Mesothelial cell of epicardium (in vitro differentiated cells): ENCODE measurements at places on chromosomes 4 and X. TPM values are rescaled to one million over a fixed set of nuclear protein-coding genes. Genes with fewer than 3 reads are reported as not detected.

- no peak for DNase-seq
- H3K27ac ChIP-seq = no peak overlapping the region
These were observed 62.5 kb upstream of the RHOH start for GRCh38 chr4:40134206-40134917.

GRCh38 chr4:121243485-121243884 lies 79.4 kb upstream of the TNIP3 start:
- peaks cover 25% of the 10 kb centered on the region for H3K4me1 ChIP-seq
- no peak for DNase-seq
- H3K27me3 ChIP-seq = no peaks in the 10 kb centered on the region
- no peaks in the 10 kb centered on the region for H3K36me3 ChIP-seq
- no peak overlapping the region for H3K4me3 ChIP-seq

- no peak overlapping the region for H3K4me3 ChIP-seq
- no peak overlapping the region for H3K27ac ChIP-seq
- DNase-seq = no peak
- H3K4me1 ChIP-seq = peaks cover 23% of the 10 kb centered on the region
- H3K36me3 ChIP-seq = no peaks in the 10 kb centered on the region
These were observed 175.3 kb upstream of the MID1 start for GRCh38 chrX:10795721-10796120.

DNA sequence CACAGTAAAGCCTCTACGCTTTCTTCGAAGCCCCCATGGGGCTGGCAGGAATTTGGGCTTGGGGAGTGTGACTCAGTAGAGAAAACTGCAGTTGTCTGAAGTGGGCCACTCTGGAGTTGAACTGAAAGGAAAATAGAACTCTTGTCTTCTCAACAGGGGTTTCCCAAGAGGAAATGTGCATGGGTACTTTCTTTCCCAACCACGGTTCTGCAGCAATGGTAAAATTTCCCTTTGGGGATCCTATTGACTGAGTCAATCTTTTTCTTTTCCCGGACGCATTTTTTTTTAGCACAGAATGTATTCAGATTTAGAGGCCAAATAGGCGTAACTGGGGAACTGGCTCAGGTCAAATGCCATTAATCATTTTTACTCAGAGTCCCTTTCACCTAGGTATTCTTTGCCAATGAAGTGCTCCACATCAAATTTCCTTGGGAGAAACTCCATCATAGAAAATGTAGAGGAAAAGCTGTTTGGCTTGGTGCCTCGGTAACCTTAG lies 269.3 kb downstream of the STIM2 start:
- no peak overlapping the region for H3K27ac ChIP-seq
- no peaks in the 10 kb centered on the region for H3K4me1 ChIP-seq
- no peaks in the 10 kb centered on the region for H3K27me3 ChIP-seq
- no peaks in the 10 kb centered on the region for H3K36me3 ChIP-seq
- no peak overlapping the region for H3K4me3 ChIP-seq
- no peak for DNase-seq

GRCh38 chrX:155068165-155068564 lies 2.8 kb downstream of the CMC4 start:
- no peaks in the 10 kb centered on the region for H3K27me3 ChIP-seq
- peaks cover 17% of the 10 kb centered on the region for H3K4me1 ChIP-seq
- no peak for DNase-seq
- H3K4me3 ChIP-seq = no peak overlapping the region

- H3K27me3 ChIP-seq = no peaks in the 10 kb centered on the region
- H3K27ac ChIP-seq = no peak overlapping the region
- DNase-seq = no peak
- peaks cover 11% of the 10 kb centered on the region for H3K4me1 ChIP-seq
- H3K4me3 ChIP-seq = no peak overlapping the region
These were observed 56.6 kb upstream of the TEX13A start for GRCh38 chrX:105277132-105277531.

- no peak overlapping the region for H3K4me3 ChIP-seq
- no peaks in the 10 kb centered on the region for H3K36me3 ChIP-seq
- H3K4me1 ChIP-seq = peaks cover 37% of the 10 kb centered on the region
- no peak for DNase-seq
- peak overlapping the region; percentile 52 for H3K27ac ChIP-seq
These were observed 53.6 kb downstream of the PABPC4L start for GRCh38 chr4:134147941-134148340.

GRCh38 chr4:14924076-14924811 lies 78.0 kb upstream of the CPEB2 start:
- no peaks in the 10 kb centered on the region for H3K36me3 ChIP-seq
- H3K27ac ChIP-seq = no peak overlapping the region
- H3K27me3 ChIP-seq = no peaks in the 10 kb centered on the region
- H3K4me3 ChIP-seq = no peak overlapping the region

DNA sequence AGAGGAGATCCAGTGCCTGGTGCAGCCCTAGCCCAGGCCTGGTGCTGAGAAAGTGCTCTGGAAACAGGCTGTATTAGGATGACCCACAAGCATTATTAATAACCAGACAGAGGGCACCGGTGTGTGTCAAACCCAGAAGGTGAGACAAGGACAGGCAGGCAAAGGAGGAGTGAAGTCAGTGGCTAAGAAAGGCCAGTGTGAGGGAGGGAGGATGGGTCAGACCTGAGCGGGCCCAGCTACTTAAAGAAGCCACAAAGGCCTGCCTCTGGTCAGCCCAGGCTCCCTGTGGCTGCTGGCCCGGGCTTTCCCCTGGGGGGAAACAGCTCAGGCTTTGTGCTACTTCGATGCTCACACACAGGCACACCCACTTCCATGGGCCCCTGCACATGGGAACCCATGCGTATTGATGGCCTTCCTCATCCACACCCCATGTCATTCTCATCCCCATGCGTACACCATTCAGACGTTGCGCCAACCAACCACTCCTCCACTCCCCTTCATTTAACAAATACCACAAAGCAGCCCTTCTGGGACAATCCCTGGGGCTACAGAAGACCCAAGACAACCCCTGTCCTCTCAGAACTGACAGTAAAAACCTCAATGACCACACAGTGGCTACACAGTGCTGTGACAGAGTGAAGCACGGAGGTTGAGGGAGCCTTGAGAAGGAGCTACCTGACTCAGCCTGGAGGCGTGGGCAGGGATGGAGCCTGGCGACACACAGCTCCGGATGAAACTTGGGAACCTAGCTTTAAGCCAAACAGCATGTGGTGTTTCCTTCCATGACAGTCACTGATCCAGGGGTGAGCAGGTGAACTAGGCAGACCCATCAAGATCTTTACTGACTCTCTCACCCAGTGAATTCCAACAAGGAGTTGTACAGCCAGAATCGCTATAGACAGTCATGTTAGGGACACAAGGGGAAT lies 24.9 kb upstream of the MTM1 start:
- no peak overlapping the region for H3K27ac ChIP-seq
- no peaks in the 10 kb centered on the region for H3K27me3 ChIP-seq
- DNase-seq = no peak
- no peak overlapping the region for H3K4me3 ChIP-seq

DNA sequence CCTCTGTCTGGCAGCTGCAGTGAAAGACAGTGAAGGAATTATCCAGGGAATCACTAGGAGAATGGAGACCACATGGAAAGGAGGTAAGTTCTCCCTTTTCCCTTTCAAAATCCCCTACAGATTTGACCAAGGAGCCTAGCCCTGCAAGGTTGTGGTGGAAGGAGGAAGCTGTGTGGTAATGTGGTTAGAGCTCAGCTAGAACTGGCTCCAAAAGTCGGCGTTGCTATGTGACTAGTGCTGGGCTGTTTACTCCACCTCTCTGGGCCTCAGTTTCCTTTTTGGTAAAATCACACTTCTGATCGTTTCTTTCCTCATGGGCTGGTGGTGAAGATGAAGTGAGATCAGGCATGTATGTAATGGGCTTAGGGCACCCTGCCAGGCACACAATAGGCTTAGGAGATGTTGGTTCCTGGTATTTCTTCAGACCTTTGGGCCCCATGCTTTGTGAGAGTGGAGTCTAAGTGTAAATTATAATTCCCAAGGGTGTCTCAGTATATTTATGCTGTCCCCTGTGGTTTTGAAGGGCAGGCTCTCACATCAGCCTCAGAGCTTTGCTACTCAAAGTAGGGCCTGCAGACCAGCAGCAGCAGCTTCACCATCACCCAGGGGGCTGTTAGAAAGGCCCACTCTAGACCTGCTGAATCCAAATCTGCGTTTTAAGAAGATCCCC lies 183.7 kb upstream of the BCOR start:
- no peaks in the 10 kb centered on the region for H3K4me1 ChIP-seq
- no peak overlapping the region for H3K27ac ChIP-seq
- no peak for DNase-seq
- H3K4me3 ChIP-seq = no peak overlapping the region
- no peaks in the 10 kb centered on the region for H3K36me3 ChIP-seq
- H3K27me3 ChIP-seq = no peaks in the 10 kb centered on the region

- no peaks in the 10 kb centered on the region for H3K4me1 ChIP-seq
- H3K36me3 ChIP-seq = no peaks in the 10 kb centered on the region
- H3K27ac ChIP-seq = no peak overlapping the region
- no peak for DNase-seq
- H3K27me3 ChIP-seq = no peaks in the 10 kb centered on the region
- no peak overlapping the region for H3K4me3 ChIP-seq
These were observed 1602.4 kb upstream of the ADGRL3 start for GRCh38 chr4:59597536-59598329.

DNA sequence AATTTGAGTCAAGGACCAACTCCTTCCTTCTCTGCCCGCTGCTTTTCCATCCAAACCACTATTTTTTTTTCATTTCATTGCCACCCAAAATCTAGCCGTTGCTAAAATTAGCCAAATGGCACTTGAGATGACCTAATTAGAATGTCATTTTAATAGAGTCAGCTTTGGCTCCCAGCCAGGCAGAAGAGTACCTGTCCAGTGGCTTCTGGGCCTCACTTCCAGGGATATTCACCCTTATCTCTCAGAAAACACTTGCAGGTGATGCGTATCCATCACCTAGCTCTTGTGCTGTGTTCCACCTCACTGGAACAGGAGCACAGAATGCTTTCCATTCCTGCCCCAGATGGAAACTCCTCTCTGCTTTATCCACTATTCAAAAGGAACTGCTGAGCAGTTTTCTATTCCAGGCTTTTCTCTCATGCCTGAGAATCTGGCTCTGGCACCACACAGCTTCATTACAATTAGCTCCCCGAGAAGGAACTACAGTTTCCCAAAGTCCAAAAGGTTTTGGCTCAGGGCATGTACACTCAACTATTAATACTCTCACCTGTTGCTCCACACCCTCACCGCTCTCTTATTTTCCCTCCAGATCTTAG lies 18.5 kb downstream of the MAGEA9B start:
- no peak overlapping the region for H3K27ac ChIP-seq
- no peaks in the 10 kb centered on the region for H3K27me3 ChIP-seq
- H3K4me1 ChIP-seq = peaks cover 3% of the 10 kb centered on the region

DNA sequence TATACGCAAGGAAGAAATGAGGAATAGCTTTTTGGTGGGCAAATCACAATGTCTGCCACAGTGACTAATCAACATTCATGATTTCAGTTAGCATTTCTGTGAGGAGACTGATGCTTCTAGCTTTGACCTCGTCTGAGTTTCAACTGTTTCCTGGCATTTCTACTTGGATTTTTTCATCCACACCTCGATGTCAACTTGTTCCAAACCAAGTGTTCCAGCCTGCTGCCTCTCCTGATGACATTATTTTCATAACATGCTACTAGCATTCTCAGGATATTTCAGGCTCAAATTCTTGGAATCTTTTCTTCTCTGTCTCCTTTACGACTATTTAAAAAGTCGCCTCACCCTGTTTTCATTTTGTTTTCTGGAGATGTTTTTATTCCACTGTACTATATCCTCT lies 90.3 kb upstream of the TEX13D start:
- DNase-seq = no peak
- no peak overlapping the region for H3K27ac ChIP-seq
- H3K4me1 ChIP-seq = no peaks in the 10 kb centered on the region

GRCh38 chrX:153065389-153065788 lies 6.9 kb upstream of the PNMA6A start:
- H3K27ac ChIP-seq = no peak overlapping the region
- no peaks in the 10 kb centered on the region for H3K36me3 ChIP-seq
- DNase-seq = no peak
- peaks cover 2% of the 10 kb centered on the region for H3K27me3 ChIP-seq
- no peak overlapping the region for H3K4me3 ChIP-seq

Gene SYN1
- 3.7 to 4.4 TPM (median 4.2 TPM) in 3 replicates for total RNA-seq

Gene TEX13B
- total RNA-seq = not detected in 3 replicates

Gene NDST3
- total RNA-seq = 4.7 to 5.4 TPM (median 5.1 TPM) in 3 replicates

Gene MYOZ2
- 0.14 to 0.16 TPM (median 0.16 TPM) in 3 replicates for total RNA-seq

Gene MTNR1A
- 0.40 to 0.80 TPM (median 0.75 TPM) in 3 replicates for total RNA-seq

Gene ALAS2
- total RNA-seq = not detected in 3 replicates

Gene NCAPG
- 13.6 to 17.0 TPM (median 15.7 TPM) in 3 replicates for total RNA-seq

Gene FGF13
- 0.72 to 1.4 TPM (median 1.1 TPM) in 3 replicates for total RNA-seq

Gene WNK3
- total RNA-seq = 15.8 to 17.2 TPM (median 15.9 TPM) in 3 replicates

Gene SGMS2
- total RNA-seq = 7.5 to 9.8 TPM (median 9.2 TPM) in 3 replicates
